SIG-M5 (cell line): ENCODE measurements at places on chromosomes 5 and 9.

DNA sequence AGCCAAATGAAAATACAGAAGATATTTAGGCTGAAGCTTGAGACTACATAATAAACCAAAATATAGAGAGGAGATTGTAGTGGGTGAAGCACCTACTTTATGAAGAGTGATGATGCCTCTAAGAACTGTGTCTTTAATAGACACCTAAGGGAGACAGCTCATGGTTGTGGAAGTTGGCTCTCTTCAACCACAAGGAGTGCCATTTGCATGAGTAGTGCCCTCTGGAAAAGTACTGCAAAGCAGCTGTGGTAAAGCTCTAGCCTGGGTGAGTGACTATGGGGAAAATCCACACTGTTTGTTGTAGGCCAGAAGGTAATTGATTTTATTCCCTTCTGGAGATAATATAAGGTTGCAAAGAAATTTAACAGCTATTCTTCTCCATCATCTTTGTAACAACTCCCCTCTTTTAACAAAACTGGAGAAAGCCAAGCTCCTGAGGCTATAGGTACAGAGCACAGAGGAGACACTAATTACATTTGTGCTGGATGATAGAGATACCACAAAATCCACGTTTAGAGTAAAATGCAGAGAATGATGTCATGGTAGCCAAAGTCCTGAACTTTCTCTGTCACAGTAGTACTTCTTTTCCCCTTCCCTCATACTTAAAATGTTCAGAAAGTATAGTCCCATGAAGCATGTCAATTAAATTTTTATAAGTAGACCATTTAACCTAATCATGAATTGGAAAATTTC, 122.8 kb downstream of the STARD4 start:
- no peak for DNase-seq

GRCh38 chr5:6750142-6750840, 37.1 kb downstream of the TENT4A start:
- no peak for DNase-seq

- no peak for DNase-seq
These were observed 217.6 kb downstream of the NDUFS4 start for GRCh38 chr5:53777864-53778618.

DNA sequence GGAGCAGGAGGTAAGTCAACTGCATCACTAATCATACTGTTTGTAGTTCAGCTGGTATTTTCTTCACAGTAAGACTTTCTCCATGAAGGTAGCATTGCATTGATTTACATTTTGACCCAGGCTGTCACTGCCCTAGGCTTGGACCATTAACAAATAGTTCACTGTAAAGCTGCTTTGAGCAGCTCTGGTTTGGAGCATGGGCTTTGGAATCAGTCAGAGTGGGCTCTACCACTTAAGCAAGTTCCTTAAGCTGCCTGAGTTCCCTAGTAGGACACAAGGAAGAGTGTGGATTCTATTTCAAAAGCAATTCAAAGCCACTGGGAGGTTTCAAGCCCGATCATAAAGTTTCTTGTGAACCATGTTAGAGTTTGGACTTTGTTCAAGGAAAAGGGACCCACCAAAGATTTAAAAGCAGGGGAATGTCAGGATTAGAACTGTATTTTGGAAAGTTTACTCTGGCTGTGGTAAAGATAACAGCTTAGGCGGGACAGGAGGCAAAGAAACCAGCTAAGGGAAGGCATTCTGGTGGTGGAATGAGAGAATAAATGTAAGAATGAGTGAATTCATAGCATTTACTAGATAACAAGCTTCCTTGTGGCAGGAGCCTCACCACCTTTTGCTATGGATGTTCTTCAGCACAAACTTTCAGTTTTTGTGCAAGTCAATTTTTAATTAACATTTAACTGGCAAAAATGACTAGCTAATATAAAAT, 12.3 kb upstream of the PANK3 start:
- no peak for DNase-seq

GRCh38 chr5:6781716-6782115, 68.5 kb downstream of the TENT4A start:
- no peak for DNase-seq

DNA sequence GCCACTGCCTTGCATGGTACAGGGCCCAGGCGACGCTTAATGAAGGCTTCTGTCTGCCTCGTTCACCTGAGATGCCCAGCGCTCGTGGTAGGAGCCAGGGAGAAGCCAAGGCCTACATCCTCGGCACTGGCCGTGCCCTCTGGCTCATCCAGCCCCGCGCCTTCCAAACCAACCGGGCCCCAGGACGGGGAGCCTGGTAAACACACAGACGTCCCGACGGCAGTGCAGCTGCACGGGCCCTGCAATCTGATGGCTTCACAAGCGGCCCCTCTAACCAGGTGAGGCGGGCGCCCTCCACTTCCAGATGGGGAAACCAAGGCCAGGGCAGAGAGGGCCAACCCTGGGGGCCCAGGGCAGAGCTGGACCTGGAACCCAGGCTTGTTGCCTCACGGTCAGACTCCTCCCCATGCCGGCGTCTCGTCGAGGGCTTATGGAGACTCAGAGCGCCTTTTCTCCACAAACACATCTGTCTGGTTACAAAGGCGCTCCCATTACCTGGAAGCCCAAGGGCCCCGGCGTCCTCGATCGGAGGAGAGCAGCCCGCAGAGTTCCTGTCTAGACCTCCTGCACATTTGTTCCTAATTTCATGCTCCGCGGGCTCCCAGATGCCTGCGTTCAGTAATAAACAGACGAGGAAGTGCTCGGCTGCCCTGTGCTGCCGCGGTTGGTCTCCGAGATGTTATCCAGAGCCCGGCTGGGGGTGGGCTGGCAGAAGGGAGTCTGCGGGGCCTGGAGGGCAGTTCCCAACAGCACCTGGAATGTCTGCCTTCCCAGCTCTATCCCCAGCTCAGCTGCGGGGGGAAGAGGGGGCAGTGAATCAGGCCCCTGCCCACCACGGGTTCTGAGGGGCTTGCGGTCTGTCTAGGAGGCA, 23.5 kb downstream of the FAM163B start:
- DNase-seq = no peak

GRCh38 chr5:145775893-145776444, 59.2 kb downstream of the PRELID2 start:
- DNase-seq = no peak

- DNase-seq = no peak
These were observed 1.1 kb downstream of the NPM1 start for GRCh38 chr5:171388816-171389168.
